GM04503 (cell line): ENCODE measurements at places on chromosomes 7 and 10.

DNA sequence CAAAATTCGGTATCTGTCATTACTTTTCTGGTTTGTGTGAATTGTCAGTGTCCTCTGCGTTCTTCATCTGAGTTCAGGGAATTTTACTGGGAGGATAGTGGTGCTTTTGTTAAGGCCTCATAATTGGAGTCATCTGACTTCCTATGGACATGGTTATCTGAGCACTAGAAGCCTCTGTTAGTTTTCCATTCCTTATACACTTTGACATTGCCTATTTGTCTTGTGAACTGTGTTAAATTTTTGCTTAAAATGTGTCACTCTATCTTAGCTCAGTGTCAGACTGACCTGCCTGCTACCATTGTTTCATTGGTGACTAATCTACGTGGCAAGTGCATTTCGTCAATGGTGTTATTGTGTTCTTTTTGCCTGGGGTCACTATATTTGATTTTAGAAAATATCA is 253.3 kb downstream of the SEMA3A start:
- DNase-seq = no peak

DNA sequence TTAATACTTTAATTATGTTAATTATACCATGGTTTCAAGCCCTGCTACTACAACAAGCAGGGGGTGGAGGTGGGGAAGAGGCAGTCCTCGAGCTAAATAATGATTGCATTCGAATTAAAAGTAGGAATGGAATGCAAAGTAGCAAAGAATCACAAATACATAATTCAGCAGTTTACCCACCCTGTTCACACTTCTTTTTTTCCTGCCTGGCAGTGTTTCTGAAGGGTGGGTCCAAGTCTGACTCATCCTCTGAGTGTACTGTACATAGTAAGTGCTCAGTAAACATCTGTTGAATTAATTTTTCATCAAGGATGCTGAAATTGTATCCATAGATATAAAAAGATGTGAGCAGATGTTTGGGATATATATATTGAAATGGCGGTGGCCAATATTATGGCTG is 778.8 kb downstream of the LRMDA start:
- DNase-seq = no peak

GRCh38 chr7:149620961-149621360 is 123.4 kb upstream of the ZNF746 start:
- no peak for DNase-seq

DNA sequence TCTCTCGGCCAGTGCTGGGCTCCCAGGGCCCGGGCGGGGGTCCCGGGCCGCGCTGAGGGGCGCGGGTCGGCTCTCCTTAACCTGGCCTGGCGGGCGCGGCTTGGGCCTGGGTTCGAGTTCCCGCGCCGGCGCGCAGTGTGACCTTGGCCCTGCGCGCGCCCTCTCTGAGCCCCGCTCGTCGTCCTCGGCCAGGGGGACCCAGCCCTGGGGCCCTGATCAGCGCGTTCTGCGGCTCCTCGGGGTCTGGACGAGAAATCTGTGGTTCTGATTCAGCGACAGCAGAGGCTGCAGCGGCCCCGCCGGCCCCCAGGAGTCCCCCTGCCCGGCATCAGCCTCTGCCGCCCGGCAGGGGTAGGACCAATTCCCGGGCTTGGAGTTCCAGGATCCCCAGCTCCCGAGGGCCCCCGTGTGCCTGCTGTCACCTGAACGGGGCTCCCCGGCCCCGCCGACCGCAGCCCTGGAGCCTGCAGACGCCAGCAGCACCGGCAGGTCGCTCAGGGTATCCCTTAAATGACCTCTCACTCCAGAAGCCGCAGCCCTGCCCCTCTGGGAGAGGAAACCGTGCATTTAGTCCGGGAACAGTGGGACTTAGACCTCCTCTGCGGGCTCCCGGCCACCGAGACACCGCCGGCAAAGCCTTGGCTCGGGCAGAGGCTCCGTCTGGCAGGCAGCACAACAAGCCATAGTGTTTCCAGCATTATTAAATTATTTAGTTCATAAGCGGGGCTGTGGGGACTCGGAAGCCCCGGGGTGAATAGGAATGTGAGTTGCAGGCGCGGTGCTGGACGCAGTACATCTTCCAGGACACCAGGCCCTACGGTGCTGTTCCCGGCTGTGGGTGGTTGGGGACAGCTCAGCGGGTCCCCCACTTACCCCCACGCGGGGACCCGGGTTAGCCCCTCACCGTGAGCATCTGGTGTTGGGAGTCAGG is 572 bp downstream of the CHST12 start:
- DNase-seq = no peak

- no peak for DNase-seq
Measured at GRCh38 chr7:28606421-28606820, 194.1 kb downstream of the CREB5 start.

- DNase-seq = no peak
Measured at GRCh38 chr10:121610798-121611323, 12.6 kb upstream of the FGFR2 start.

GRCh38 chr7:139718859-139719258 is 58.9 kb downstream of the HIPK2 start:
- no peak for DNase-seq
